ENCODE measurements at places on chromosomes 6 and 20.

DNA sequence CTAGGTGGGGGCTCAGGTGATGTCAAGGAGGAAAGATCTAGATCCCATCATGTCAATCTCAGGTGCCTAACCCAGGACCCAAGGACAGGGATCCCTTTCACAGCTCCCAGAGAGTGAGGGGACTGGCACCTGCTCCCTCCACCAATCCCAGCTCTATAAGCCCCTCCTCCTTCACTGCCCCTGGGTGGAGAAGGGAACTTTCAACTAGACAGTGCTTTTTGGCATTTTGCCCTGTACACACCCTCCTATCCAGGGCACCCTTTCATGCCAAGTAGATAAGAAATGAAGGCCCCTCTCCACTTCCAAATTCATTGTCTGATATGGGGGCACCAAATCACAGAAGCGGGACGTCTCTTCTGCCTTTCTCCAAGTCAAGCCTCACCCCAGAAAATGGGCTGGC lies 61.6 kb downstream of the MDGA1 start:
- no peak for DNase-seq

DNA sequence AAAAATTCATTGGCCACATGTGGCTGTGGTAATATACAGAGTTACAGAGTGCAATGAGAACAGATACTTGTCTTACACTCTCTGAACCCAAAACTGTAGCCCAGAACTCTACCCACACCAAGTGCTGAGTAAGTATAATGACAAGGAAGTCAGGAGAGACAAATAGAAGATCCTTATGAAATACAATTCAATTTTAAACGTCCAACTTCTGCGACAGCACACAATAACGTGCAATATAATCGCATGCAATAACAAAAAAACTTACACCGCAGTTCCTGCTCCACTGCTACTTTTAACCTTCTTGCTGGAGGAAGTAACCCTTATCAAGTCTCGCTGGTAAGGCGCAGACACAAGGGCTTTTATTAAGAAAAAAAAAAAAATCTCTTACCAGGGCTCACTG lies 881 bp downstream of the SFT2D1 start:
- DNase-seq = no peak

DNA sequence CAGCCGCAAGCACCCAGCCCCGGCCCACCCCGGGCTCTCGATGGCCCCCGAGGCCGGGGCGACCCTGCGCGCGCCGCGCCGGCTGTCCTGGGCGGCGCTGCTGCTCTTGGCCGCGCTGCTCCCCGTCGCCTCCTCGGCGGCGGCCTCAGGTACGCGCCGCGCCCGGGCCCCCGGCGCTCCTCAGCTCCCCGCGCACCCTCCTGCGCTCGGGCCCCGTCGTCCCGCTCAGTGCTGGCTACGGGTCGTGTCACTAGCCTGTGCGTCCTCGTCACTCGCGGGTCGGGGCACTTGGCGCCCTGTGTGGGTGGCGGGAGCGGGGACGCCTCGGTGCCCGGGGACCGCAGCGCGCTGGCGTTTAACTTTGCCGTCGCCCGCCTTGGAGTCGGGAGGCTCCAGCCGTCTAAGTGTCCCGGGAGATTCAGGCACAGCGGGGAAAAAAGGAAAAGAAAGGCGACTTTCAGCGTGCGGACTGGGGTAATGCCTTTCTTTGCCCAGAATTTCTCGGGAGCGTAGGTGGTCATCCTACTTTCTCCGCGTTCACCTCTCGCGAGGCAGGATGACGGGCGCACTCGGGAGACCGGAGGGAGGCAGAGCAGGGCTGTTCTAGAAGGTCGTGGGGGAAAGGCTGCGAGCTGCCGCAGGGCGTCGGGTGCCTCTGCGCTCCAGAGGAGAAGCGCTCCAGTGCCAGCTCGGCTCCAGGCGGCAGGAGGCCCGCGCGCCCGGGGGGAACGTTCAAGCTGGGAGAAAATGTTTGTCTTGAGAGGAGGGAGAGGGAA lies 545 bp downstream of the FNDC1 start:
- no peak for DNase-seq

- DNase-seq = no peak
These were observed 91.3 kb downstream of the FRK start for GRCh38 chr6:115969207-115969929.

DNA sequence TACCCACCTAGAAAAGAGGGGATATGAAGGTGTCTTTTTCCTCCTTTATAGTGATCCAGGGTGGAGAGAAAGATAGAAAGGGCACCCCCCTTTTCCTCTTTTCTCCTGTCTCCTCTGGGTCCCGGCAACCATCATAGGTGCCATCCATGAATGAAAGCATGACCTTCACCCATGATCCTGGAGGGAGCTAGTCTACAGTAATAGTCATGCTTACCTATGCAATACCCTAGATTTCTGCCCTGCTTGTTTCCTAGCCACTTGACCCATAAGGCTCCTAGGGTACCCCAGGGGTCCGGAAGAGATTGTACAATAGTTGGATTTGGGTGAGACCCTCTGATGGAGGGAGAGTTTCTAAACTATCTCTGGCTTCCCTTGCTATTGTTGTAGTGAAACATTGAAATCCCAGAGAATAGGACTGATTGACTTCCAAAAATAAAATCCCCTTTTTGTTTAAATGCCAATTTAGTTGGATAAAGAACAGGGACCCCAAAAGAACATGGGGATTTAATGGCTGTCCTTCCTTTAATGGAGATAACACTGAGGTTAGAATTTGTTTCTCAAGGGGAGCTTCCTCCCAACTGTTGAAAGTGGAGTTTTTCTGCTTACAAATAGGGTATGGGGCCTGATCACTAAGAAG lies 366.8 kb upstream of the KHDRBS2 start:
- DNase-seq = no peak

GRCh38 chr6:15754035-15754705 lies 91.3 kb upstream of the DTNBP1 start:
- no peak for DNase-seq

DNA sequence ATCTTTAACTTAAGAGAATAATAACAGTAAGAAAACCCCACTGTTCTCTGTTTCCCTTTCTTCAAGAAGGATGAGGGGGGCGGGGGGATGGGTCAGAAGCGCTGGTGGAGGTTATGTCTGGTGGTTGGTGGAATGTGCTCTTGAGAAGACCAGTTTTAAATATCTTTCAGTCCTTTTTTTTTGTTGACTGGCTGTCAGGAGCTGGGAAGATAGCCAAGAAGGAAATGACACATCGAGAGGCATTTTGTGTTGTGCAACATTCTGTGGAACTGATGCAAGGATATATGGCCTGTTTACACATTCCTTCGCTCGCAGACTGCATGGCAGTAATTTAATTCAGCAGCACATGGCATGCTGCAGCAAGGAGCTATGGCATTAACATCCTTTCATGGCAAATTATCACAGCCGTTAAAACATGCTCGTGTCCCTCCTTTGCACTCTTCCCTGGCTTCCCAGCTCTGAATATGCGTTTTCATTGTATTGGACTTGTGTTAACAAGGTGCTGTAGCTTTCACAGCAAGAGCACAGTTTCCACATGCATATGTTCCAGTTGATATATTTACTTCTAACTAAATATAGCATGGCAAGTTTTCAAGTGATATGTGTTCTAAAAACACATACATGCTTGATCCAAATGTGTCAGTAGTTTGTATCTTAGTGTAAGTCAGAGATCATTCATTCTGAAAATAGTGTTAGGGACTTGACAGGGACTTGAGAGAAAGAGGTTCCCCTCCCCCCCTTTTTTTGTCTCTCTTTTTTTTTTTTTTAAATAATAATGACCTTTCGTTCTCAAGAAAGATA lies 68.2 kb upstream of the SUPT3H start:
- DNase-seq = peak; percentile 30

- no peak for DNase-seq
These were observed 50.1 kb downstream of the CYP24A1 start for GRCh38 chr20:54123587-54124180.

DNA sequence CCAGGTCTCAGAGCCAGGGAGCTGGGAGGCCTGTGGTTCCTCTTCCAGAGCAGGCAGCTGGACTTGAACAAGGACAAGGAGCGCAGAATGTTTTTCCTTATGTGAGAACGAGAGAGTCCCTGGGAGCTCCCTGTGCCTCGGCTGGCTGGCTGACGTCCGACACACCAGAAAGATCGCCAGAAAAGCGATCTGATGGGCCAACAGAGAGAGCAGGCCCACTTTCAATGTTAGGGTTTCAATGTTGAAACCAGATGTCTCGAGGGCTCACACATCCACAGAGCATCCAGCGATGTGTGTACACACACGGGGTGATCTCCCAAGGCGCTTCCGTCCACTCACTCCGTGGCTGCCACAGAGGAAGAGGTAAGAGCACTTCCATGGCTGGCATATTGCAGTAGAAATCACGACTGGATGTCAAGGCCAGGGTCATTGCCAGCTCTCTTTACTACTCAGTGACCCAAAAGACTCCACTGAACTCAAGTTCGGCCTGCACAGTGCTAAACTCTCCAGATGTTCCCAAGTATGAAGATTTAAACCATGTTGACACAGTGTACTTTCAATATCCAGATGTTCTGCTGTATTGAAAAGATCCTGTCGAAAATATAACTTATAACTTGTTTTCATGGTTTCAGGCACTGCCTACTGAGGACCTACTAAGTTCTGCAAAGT lies 70.8 kb upstream of the FOXC1 start:
- DNase-seq = no peak

DNA sequence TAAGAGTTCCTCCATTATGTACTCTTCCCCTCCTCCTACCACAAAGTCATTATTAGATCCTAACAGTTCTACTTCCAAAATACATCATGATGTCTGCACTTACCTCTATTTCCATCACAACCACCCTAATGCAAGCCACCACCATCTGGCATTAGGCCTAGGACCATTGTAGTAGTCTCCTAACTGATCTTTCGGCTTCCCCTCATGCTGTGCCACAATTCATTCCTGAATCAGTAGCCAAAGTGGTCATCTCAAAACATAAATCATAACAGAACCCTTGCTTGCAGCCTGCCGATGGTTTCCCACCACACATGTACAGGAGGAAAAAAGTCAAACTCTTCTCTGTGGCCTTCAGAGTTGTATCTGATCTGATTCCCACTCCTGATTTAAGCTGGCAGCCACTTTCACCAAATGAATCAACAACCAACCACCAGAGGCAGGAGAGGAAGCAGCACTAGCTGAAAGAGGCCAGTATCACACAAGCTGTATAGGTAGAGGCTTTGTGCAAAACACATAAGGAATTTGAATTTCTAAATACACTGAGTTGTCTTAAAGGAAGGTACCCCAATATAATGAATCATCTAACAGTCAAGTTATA lies 26.1 kb downstream of the FAM184A start:
- DNase-seq = no peak

- no peak for DNase-seq
These were observed 564.2 kb downstream of the TFAP2B start for GRCh38 chr6:51382847-51383246.

All from effector memory CD8-positive, alpha-beta T cell (primary cell).